ENCODE measurements at places on chromosomes 11 and 22.

DNA sequence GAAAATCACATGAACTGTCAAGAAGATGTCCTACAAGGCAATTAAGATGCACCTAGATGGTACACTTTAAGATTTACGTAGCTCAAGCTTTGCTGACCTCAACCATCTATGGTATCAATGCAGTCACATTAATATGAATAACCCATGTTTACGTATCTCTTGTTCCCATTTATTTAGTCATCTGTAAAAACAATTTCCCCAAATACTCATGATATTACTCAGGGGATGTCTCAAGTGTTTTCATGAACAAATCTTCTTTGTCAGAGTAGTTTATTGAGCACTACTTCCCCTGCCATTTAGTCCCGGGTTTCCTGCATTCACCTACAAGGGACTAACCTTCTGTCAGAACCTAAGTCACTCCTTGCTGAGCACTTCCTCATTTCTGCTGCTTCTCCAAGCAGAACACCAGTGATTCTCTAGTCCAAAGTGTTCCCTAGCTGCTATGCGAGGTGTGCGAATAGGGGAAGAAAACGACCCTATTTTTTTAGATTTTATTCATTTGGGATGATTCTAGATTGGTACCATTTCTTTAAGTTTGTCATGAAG lies 554.3 kb upstream of the LRRC4C start:
- DNase-seq = no peak

DNA sequence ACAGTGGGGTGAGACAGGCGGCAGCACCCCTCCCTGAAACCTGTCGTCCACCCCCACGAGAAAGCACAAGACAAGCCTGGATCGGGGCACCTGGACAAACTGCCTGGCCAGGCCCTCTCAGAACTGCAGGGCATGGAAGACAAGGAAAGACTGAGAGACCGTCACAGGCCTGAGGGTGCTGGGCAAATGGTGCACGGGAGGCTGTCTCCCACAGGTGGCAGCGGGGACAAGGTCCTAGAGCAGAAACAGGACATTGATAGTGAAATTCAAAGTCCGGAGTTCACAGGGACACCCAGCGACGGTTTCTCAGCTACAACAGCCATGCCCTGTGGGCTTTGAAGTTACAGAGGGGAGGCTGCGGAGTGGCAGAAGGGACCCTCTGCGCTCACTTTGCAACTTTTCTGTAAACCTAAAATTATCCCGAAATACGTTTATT lies 20.6 kb downstream of the DRD4 start:
- DNase-seq = no peak

- DNase-seq = no peak
Observed at GRCh38 chr22:48856308-48856615, 971.4 kb downstream of the BRD1 start.

- no peak for DNase-seq
Observed at GRCh38 chr11:10478574-10479550, 23.8 kb downstream of the AMPD3 start.

- DNase-seq = no peak
Observed at GRCh38 chr11:3666023-3666530, 5.1 kb downstream of the CHRNA10 start.

- DNase-seq = no peak
Observed at GRCh38 chr11:60842668-60843600, 1.0 kb downstream of the CCDC86 start.

GRCh38 chr11:830295-831117 lies 2.2 kb upstream of the CD151 start:
- peak; percentile 66 for DNase-seq

DNA sequence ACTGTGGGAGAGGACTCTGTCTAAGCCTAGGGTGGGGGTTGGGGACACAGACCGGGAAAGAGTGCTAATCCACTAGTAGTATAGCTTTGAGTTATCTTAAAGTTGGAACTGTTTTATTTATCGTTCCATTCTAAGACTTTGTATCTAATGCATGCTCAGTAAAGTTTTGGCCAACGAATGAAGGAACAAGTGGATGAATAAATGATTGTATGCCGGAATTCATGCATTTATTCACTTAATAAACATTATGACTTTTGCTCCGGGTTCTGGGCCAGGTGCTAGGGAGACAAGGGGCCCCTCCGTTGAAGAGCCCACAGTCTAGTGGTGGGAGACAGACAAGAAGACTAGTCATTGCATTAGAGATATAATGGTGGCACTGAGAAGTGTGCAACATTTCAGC lies 645 bp downstream of the RNF121 start:
- no peak for DNase-seq

GRCh38 chr11:108825381-108825780 lies 160.5 kb downstream of the DDX10 start:
- DNase-seq = no peak

DNA sequence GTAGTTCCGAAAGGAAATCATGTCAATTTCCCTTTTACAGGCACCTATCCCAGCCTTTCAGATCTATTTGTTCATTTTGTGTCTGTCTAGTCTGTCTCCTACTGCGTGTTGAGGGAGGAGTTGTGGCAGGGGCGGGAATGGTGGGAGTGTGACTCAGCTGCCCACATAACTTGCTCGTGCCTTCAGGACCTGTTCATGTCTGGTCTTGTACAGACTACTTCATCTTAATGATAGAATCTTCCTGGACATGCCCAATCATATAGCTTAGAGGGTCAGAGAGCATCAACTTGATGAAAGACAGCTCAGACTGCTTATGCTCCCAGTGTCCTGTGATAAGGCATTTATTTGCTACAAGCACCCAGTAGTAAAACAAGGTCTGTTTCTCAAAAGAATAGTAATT lies 61.0 kb upstream of the BIRC3 start:
- DNase-seq = no peak

GRCh38 chr11:107592813-107593212 lies 1.9 kb downstream of the ELMOD1 start:
- no peak for DNase-seq

GRCh38 chr11:122874991-122875390 lies 7.6 kb upstream of the JHY start:
- DNase-seq = peak; percentile 36

DNA sequence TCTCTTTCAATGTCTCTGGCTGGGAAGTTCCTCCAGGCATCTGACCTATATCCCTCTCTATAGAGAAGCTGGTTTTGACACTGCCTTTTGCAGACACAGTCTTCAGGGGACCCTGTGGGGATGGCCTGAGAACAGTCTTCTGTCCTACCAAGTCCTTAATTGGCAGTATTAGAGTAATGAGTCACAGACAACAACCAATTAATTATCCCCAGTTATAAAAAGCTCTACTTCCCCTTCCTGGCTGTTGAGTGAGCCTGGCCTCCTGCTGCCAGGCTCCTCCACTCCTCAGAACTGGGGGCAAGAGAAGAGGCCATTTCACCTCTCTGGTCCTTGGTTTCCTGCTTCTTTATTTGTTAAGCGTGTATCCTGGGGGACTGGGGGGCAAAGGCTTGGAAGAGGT lies 41.2 kb upstream of the KLHL35 start:
- DNase-seq = no peak

DNA sequence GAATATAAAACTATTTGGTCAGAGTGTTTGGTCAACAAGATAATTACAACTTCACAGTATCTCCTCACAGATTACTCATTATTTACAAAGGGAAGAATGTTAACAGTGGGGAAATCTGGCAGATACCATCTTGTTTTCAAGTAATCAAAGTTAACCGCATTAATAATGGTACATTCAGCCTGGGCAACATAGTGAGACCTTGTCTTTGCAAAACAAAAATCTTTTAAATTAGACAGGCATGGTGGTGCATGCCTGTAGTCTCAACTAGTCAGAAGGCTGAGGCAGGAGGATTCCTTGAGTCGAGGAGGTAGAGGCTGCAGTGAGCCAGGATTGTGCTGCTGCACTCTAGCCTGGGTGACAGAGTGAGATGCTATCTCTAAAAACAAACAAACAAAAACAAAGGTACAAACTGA lies 78.5 kb downstream of the ACER3 start:
- no peak for DNase-seq

GRCh38 chr11:66745356-66746235 lies 16.6 kb upstream of the SPTBN2 start:
- DNase-seq = peak; percentile 44

DNA sequence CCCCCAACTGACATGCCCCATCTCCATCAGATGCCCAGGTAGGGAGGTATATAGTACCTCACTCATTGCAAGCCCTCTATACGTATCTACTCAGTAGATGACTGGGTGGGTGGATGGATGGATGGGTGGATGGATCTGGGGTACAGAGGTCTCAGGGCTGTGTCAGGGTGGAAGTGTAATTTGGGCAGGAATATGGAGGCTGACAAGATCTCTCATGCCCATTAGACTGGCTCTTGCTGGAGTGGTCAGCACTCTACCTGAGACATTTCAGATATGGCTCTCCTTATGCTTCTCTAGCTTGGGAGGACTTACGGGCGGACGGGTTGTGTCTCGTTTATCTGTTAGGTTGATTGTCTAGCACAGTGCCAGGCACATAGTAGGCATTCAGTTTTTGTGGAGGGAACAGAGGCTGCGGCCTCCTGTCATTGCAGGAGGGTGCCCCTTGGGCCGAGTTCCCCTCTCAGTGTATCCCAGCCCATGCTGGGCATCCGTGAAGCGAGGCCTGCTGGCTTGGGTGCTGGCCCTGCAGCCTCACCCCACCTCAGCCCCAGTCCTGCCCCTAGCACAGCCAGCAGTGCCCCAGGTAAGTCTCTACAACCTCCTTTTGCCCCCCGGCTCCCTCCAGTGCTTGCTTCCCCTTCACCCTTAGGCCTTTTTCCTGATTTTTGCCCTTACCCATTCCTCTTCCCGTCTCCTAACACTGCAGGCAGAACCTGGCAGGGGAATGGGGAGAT lies 13.7 kb downstream of the ROBO3 start:
- no peak for DNase-seq

Measured in NCI-H2171 treated with DMSO at 0.1 percent for 48 hours (cell line).